NCI-H226 (cell line): ENCODE measurements at places on chromosomes 16 and 17.

- DNase-seq = no peak
Measured at GRCh38 chr17:57329380-57330214, 73.3 kb downstream of the MSI2 start.

GRCh38 chr16:47888142-47888541 lies 267.7 kb downstream of the ABCC12 start:
- peak; percentile 86 for DNase-seq

- no peak for DNase-seq
Measured at GRCh38 chr16:55116165-55116920, 185.7 kb downstream of the IRX5 start.

DNA sequence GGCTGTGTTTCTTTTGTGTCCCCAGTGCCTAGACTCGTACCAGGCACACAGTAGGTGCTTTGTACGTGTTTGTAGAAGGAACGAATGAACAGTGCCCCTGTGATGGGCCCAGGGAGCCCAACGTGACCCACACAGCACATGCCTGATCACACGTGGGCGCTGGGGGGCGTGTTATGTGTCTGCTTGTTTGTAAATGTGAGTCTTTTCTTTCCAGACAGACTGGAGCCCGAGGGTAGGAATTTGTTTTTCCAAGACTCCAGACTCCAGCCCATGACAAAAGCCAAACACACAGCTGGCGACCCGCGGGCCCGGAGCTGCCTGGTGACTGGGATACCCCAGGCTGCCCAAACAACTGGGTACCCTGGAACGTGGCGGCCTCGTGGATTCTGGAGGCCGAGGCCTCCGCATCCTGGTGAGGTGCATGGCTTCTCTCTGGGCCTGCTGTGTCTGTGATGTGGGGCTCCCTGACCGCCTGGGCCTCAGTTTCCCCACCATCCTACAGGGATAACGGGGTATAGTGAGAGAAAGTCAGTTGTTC lies 14.9 kb upstream of the CBFA2T3 start:
- no peak for DNase-seq

DNA sequence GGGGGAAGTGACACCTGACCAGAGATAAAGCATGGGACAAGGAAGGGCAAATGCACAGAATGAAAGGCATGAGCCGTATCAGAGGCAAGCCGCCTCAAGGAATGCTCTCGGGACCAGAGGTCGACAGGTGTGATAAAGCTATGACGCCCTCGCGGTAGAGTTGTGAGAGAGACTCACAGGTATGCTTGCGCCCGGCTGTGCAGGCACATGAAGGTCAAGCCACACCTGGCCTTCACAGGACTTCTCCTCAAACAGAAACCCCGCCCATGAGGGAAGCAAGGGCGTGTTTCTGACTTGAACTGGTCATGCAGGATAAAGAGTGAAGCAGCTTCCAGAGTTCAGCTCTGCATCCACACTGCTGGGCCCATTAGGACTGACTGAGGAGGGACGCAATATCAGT lies 7.8 kb downstream of the NCBP3 start:
- DNase-seq = no peak
